ENCODE measurements at places on chromosomes 4 and X. TPM values are rescaled to one million over a fixed set of nuclear protein-coding genes. Genes with fewer than 3 reads are reported as not detected.

The SCRG1 gene
- polyA plus RNA-seq = 0.64 TPM

The MAEA gene
- polyA plus RNA-seq = 109 TPM

The C4orf50 gene
- polyA plus RNA-seq = 1.6 TPM

The NPNT gene
- 2.6 TPM for polyA plus RNA-seq

The MMRN1 gene
- 2.2 TPM for polyA plus RNA-seq

The NOX1 gene
- polyA plus RNA-seq = not detected

The CORIN gene
- 0.25 TPM for polyA plus RNA-seq

The JAKMIP1 gene
- 19.5 TPM for polyA plus RNA-seq

The CFAP299 gene
- not detected for polyA plus RNA-seq

The ERVMER34-1 gene
- polyA plus RNA-seq = not detected

The PSAPL1 gene
- polyA plus RNA-seq = not detected

All from neural cell (in vitro differentiated cells).